ENCODE measurements at places on chromosomes 16 and 17.
A peak's percentile ranks its signal among the peaks of the same experiment; 100 is the strongest.

DNA sequence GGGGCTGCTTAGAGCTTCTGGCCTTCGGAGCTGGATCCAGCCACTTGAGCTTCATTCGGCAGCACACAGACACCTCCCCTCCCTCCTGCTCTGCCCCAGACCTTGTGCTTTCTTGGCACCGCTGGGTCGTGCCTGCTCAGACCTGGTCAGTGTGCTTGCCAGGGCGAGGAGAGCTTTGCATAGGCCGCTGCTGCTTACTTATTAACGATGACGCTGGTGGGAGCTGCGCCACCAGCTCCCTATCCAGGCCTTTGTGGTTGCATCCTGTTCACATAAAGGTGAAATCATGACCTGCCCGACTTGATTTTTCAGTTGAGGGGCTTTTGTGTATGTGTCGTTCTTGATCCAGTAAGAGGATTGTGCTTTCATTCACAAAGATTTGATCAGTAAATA is 101.1 kb downstream of the MSI2 start:
- DNase-seq, result no peak

GRCh38 chr16:29825145-29826044 is 5.1 kb downstream of the MVP start:
- DNase-seq, result no peak

- DNase-seq, result peak; percentile 15
These were observed 8.4 kb downstream of the RARA start for GRCh38 chr17:40317345-40317873.

DNA sequence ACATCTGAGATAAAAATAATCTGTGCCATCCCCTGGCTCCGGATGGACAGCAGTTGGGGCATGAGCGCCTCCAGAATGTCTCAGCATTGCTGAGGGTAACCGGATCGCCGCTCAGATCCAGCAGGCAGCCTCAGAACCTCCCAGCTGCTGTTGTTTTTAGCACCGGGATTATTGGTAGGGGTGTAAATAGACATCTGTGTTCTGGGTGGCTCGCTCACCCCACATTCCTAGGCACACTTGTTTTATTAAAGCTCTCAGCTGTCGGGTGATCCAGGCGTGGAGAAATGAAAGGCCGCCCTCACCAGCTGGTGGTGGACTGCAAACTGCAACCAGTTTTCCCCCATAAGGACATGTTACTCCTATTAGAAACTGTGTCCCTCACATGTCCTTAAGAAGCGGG is 32.1 kb downstream of the MYH3 start:
- DNase-seq, result no peak

DNA sequence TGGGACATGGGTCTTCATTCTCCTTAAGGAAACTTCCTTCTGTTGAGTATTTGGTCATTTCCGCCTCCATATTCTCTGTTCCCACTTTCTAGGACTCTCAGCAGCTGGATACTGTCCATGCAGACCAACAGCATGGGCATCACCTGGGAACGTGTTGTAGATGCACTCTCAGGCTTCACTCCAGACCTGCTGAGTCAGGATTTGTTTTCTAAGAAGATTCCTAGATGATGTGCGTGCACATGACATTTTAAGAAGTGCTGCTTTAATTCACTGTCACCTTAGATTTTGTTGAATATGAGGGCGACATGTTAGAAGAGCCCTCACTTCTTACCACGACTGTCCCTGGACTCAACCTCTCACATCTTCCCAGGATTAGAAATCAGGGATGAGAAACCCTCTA is 10.0 kb upstream of the SDK2 start:
- DNase-seq, result no peak

DNA sequence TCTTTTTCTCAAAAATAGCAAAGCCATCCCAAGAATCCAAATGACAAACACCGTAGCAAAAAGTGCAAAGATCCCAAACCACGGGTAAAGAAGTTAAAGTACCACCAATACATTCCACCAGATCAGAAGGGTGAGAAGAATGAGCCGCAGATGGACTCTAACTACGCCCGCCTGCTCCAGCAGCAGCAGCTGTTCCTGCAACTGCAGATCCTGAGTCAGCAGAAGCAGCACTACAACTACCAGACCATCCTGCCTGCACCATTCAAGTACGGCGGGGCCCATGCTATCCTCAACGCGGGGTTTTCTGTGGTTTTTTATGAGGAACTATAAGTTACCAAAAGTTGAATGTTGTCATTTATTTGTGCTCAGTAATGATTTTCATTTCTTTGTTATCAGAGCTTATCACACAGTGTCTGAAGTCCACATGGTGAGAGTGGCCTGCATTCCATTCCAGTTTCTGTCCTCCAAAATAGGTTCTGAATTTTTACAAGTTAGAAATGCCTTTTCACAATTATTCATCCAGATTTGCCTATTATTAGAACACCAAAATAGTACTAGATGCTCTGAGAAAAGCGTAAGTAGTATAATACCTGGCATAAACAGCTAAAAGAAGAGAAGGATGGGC is 169.2 kb downstream of the MRTFB start:
- no peak for DNase-seq

DNA sequence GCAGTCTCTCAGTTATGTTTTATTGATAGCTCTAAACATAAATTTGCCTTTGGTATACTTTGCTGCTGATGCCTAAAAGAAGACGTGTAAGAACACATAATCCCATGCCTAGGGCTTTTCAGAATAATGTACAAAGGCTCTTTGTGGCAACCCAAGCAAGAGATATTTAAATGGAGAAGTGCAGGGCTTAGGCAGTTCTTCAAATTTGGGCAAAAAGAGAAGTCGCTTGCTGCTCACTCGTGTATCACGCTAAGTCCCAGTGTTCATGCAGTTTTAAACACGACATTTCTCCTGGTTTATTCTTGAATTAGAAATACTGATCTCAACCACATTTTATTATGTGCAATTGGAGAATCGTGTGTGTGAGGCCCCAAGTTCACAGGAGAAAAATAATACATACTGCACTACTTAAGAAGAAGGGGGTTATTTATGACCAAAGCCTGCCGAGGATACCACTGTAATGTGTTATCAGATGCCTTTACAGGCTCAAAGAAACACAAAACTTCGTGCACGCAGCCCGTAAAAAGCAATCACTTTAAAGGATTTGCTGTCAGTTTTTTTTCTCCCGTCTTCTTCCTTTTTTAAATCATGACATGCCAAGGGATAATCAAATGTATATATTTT is 22.5 kb upstream of the IRX6 start:
- DNase-seq, result no peak

DNA sequence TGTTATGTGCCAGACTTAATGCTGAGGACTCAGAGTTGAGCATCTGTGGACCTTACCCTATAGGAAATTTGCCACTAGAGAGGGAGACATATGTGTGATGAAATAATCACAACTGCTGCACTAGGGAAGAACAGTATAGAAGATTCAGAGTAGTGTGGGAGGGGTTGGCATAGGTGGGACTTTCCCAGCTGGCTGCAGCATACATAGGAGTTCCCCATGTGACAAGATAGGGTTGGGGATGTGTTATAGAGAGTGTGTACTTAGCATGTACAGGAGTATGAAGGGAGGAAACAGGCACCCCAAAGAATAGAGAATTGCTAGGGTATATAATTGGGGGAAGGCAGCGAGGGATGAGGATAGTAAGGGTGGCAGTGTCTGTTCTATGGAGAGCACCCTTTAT is 2.9 kb downstream of the NUP93 start:
- no peak for DNase-seq

- no peak for DNase-seq
These were observed 32.2 kb upstream of the CHMP6 start for GRCh38 chr17:80959330-80960036.

DNA sequence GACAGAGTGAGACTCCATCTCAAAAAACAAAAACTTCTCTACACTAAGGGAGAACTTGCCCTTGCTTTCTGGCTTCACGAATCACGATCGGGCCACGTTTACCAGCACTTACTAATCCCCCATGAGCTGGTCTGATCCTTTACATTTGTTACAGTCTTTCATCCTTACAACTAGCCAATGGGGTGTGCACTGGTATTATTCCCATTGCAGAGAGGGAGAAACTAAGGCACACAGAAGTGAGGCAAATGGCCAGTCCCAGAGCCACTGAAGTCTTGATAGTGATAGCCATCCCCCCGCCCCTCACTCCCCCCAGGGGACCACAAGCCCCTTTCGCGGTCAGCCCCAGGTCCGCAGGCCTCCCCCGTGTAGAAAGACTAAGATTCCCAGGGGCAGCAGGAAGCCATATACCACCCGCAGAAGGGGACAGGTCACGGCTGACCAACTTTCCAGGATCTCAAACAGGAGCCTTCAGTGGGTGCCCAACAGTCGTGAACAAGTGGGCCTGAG is 868 bp downstream of the NATD1 start:
- no peak for DNase-seq

DNA sequence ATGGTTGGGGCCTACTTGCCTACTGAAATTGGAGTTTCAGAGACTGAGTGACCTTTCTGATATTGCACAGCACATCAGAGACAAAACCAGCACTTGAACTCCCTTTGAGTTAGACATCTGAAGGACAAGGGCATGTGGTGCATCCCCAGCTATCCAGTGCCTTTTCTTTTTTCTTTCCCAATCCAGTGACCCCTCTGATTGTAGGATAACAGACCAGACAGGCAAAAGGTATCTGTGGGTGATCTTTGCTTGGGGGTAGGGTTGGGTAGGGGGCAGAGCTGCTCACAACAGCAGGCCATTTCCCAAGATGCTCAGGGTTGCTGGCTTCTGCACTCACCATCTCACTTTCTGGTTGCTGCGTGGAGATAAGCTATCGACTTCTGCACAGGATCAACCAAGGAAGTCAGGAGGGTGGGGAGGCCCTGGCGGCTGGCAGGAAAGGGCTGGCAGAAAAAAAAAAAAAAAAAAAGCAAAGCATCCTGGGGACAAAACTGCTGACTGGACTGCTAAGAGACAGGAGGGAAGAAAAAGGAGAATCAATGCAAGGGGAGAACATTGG is 42.2 kb downstream of the HOXB1 start:
- no peak for DNase-seq

GRCh38 chr16:88456356-88457292 is 3.5 kb downstream of the ZFPM1 start:
- DNase-seq, result no peak

GRCh38 chr17:41695954-41696757 is 7.5 kb downstream of the EIF1 start:
- peak; percentile 55 for DNase-seq

GRCh38 chr17:10271106-10271562 is 72.7 kb upstream of the GAS7 start:
- no peak for DNase-seq

DNA sequence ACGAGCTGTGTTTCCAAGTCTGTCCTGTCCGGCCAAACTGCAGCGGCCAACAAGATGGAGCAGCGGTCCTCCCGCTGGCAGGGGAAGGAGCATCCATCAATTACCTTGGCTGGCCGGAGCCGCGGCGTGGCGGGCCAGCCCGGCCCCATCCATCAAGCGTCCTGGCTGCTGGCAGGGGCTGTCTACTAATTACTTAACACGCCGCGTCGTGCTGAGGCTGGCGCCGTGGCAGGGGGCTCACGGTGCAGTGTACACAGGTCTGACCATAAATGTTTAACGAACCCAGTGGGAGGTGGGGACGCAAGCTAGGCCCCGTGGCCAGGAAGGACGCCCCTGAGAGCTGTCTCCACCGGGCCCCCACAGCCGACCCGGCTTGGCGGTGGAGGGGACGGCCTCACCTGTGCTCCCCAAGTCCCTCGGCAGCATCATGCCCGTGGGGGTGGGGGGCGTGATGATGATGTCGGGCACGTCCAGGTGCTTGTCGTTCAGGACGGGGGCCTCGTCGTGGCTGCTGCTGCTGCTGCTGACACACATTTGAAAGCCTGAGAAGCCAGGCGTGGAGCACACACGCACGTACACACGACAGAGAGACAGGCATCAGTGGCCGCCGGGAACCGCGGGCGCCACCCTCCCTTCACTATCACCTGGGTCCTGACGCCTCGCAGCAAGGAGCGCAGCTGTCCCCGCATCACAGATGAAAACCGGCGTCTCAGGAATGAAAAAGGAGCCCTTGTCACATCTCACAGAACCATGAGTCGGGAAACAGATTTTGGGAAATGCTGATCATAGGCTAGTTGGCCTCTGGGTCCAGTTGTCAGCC is 21.2 kb upstream of the GINS2 start:
- DNase-seq, result no peak

DNA sequence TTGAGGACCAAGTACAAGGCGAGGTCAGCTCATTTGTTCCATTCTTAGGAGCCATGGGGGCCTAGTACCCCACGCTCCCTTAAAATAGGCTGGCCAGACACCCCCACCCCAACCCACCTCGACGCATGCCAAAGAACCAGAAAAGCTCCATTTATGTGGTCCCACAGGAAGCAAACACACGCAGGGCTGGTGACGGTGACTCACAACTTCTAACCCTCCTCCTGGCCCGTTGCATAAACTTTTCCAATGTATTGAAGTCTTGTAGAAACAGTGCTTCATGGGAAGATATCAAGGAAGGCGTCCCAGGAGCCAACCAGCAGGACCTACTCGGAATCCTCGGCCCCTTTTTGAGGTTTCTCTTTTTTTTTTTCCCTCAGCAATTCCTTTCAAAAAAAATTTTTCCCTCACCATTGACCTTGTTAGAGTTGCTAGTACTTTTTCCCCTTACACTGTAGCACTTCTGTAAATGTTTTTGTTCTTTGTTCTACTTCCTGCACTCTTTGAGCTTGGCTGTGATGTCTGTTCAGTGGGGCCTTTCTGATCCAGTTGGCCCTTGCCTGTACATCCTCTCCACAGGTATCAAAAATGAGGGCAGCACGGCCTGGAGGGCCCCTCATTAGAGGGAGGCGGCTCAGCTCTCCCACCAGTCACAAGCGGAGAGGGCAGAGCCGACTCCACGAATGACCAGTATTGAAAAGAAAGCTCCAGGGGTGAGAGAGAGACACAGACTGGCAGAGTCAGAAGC is 208.3 kb downstream of the RGS9 start:
- DNase-seq, result no peak

GRCh38 chr16:3311496-3311895 is 6.2 kb downstream of the ZNF75A start:
- no peak for DNase-seq

DNA sequence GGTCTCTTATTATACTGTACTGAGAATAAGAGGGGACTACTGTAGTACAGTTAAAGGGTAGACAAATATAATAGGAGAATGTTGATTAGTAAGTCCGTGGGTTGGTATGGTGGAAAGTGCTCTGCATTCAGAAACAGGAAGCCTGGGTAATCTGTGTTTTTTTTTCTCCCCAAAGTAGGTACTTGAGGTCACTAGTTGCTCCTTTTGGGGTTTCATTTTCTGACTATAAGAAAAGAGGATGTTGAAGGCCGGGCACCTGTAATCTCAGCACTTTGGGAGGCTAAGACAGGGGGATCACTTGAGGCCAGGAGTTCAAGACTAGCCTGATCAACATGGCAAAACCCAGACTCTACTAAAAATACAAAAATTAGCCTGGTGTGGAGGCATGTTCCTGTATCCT is 42.0 kb upstream of the MMD start:
- no peak for DNase-seq

All from GF-D8 (cell line).